AG04450 (cell line): ENCODE measurements at places on chromosomes 6 and 20.

- DNase-seq, result peak; percentile 21
These were observed 160.2 kb downstream of the GMPR start for GRCh38 chr6:16398587-16398986.

DNA sequence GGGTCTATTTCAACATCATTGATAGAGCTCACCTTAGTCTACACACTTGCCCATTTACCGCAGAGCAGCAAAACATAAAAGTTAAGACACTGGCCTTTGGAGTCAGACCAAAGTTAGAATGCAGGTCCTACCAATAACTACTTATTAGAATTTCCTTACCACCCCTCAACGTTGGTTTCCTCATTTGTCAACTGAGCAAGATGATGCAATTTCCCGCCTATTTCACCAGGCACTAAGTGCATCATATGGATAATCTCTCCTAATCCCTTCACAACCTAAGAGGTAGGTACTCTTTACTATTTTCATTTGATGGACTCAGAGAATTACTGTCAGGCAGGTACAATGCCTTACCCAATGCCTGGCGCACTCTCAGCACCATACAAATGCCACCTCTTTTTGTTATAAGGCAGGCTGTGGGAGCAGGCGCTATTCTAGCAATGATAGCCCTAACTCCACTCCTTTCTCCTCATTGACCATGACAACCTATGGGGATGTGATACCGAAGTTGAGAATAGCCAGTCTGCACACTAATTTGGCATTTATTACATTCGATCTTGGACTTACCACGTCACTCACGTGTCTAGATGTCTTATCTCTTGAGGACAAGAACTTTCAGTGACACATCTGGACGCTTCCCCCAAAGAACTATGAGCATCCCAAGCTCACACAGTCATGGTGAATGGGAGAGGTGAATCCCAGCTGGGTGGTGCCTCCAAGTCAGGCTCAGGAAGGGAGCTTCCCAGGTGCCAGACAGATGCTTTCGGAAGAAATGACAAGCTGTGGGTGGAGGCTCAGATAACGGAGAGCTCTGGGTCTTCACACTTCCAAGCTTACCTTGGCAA is 128.1 kb upstream of the STMND1 start:
- no peak for DNase-seq

DNA sequence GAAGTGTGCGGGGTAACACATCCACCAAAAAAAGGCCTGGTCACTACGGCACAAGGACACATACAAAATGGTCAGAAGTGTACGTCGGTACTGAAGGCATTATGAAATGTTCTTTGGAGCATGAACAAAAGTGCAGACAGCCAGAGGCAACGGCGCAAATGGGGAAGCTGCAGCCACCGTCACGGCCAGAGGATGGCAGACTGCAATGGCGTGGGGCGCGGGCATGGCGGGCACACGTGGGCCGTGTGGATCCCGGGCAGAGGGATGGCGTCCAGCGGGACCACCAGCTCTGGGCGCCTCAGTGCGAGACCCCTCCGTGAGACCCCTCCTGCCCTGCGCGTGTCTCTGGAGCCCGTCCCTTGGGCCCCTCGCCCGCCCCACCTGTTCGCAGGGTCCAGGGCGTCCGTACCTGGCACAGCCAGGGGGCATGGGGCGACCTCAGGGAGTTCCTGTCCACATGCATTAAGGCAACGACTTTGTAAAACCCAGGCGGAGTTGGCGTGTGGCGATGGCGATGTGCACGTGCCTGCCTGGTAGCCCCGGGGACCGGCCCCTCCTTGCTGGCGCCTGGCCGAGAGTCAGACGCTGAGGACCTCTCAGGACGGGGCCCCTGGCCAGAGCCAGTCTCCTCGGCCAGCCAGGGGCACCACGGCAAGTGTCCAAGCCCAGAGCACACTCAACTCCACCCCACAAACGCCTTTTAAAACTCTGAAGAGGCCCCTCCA is 39.5 kb upstream of the CHRNA4 start:
- DNase-seq, result no peak

DNA sequence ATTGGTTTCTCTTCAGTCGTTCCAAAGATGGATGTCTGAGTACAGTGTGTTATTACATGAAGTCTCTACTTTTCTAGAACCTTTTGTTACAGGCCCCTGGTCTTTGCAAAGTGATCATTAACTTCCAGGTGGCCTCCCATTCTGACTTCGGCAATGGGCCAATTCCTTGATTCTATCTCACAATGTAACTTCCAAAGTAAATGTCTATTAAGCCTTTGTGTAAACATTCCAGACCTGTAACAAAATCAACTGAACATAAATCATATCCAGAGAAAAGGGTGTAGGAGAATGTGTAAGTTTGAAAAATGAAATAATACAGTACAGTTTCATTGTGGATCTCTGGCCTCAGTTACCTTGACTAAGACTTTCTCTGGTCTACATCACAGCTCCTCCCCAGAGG is 187.8 kb upstream of the JAG1 start:
- no peak for DNase-seq

GRCh38 chr6:142954844-142955243 is 9.9 kb upstream of the HIVEP2 start:
- no peak for DNase-seq

DNA sequence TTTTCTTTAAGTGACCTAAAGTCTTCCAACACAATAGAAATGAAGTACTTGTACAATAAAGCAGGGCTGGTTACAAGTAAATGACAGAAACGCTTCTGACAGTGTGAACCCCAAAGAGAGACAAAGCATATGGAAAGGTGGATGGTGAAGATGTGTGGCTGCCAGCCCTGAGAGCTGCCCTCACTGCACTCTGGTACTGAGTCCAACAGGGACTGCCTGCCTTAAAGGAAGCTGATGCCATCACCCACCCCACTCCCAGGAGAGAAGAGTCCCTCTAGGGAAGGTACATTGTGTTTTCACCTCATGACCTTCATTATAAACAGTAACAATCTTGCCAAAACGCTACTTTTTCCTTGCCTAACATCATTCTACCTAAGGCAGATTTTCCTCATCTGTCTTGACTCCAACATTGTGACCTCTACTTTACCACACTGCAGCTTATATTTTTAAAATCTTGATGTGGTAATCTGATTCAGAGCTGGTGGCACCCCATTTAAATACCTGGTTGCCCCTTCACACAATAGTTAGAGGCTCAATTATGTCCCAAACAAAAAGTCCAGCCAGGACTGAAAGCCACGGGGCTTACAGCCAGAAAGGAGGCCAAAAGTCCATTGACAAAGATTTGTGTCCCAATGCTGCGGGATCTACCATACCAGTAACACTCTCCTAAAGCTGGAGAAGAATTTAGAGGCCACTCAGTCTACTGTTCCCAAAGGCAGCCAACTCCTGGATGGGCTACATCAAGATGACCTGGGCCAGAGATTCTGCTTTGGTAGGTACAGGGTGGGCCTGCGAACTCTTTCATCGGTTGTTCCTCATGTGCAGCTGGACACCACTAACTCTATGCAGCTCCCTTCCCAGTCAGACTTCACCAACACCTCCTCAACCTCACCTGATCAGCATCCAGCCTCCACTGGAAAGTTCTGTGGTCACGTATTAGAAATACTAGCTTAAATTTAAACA is 4.4 kb downstream of the APMAP start:
- no peak for DNase-seq

DNA sequence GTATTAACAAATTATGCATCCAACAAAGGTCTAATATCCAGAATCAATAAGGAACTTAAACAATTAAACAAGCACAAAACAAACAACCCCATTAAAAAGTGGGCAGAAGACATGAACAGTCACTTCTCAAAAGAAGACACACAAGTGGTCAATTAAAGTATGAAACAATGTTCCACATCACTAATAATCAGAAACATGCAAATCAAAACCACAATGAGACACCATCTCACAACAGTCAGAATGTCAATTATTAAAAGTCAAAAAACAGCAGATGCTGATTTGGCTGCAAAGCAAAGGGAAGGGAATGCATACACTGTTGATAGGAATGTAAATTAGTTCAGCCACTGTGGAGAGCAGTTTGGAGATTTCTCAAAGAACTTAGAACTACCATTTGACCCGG is 129.3 kb downstream of the PFDN4 start:
- DNase-seq, result no peak

- DNase-seq, result no peak
These were observed 79.8 kb upstream of the OPRM1 start for GRCh38 chr6:153959276-153959675.

GRCh38 chr20:6104493-6105188 is 18.2 kb downstream of the FERMT1 start:
- DNase-seq, result no peak

DNA sequence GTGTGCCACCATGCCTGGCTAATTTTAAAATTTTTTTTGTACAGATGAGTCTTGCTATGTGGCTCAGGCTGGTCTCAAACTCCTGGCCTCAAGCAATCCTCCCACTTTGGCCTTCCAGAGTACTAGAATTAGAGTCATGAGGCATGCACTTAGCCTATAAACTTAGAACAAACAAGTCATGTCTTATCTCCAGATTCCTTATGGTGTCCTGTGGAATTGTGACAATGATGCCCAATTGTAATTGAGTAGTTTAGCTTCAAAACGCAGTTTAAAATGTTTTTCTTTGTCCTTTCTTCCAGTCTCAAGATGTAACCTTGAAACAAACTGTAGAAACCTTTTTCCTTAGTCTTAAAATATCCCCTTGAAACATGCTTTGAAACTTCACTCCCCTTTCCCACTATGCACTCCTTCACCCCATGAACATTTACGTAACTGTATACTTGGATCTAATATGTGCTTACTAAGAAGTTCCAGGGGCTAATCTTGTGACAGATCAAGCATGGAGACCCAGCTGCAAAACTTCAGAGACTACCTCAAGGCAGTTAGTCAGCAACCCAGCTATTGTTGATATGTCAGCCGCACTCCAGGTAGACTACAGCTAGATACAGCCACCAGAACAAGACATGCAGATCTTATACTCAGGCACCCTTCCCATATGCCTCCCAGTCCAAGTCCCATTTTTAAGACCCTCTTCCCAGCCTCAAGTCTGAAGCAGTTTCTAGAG is 46.2 kb downstream of the MAN1A1 start:
- DNase-seq, result no peak

DNA sequence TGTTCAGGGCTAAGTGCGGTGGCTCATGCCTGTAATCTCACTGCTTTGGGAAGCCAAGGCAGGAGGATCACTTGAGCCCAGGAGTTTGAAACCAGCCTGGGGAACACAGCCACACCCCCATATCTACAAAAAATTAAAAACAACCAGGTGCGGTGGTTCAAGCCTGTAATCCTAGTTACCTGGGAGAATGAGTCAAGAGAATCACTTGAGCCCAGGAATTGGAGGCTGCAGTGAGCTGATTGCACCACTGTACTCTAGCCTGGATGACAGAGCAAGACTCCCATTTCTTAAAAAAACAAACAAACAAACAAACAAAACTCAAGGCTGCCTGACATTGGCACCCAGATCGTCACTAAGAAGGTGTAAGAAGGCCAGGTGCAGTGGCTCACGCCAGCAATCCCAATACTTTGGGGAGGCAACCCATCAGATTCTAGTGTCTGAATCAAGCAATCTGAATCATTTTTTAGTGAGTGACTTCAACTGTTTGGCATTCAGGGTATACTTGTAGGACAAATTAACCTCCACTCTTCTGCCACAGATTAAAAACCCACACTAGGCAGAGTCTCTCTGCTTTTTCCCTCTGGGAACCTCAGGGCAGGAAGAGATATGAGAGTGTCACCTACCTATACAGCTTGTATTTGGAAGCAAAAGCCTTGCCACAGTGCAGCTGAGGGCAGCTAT is 6.1 kb downstream of the PLAGL2 start:
- no peak for DNase-seq

DNA sequence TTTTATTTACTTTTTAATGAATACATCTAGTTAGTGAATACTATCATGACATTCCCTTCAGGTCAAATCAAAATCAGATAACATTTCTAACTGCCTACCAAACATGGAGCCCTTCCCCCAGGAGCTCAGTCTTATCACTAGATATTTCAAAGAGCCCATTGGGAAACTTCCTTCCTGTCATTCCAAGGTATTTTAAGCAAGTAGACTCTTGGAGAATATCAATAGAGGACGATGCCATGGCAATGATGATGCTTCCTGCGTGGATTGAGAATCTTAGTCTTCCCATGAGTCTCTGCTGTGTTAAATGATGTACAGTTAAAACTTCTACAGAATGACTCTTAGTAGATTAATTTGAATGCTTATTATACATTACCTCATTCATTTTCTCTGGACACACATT is 384.9 kb downstream of the CENPW start:
- DNase-seq, result no peak

GRCh38 chr20:23266530-23267398 is 83.8 kb upstream of the NXT1 start:
- no peak for DNase-seq

DNA sequence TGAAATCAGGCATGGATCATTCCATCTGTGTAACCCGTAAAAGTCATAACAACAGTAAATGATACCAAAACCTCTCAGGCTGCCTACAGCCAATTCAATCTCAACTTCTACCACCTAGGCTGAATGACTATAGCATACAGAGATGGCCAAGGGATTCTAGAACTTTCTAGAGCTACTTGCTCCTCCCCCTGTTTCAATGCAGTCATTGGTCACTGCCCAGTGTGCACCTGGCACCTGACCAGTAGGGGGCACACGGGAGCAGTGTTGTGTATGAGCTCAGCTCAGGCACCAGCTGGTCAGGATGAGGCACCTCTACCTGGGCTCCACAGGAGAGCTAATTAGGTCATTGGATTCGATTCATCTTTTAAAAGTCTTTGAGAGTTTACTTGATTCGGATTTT is 86.2 kb downstream of the PLEKHG1 start:
- no peak for DNase-seq

DNA sequence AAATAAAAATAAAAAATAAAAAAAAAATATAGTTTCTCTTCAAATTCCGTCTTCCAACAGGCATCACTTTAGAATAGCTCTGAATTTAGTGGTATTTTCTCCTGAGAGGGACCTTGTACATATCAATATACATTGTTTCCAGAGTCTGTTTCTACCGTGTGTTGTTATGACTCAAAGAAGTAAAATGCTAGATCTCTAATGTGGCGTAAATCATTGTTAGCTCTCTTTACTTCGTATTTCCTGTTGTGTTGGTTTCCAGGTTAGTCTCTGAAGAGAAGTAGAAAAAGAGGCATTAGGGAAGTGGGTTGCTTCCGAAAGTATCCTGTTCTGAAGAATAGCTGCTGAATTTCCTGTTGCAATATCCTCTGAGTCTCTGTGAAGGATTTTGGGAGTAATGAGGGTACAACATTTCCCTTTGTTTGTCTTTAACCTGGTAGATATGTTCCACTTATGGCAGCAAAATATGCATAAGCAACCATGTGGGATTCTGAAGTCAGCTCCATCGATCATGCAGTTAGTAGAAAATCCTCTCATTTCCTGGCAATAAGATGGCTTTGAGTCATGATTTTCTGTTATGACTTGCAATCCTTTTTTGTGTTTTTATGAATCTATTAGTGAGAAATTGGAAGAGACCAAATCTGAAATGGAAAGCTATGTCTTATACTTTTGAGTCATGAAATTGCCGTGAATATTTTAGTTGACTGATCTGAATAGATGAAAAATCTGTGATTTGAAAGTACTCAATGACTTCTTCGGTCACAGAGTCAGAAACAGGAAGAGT is 42.0 kb upstream of the MCHR2 start:
- DNase-seq, result no peak

- no peak for DNase-seq
These were observed 60.9 kb downstream of the IRF4 start for GRCh38 chr6:452301-453067.
